ENCODE measurements at places on chromosomes 1 and 21. TPM values are rescaled to one million over a fixed set of nuclear protein-coding genes. Genes with fewer than 3 reads are reported as not detected.

The KHDC4 gene
- 24.5 TPM for total RNA-seq

The PAFAH2 gene
- 4.7 TPM for total RNA-seq

The UTS2 gene
- total RNA-seq = not detected

The FAM72D gene
- total RNA-seq = not detected

The KPRP gene
- not detected for total RNA-seq

The SAMD13 gene
- 0.50 TPM for total RNA-seq

The CDA gene
- total RNA-seq = not detected

The RHBDL2 gene
- total RNA-seq = not detected

The GUCA2B gene
- not detected for total RNA-seq

The VSIG8 gene
- total RNA-seq = not detected

The NR5A2 gene
- 0.25 TPM for total RNA-seq

The KIF14 gene
- total RNA-seq = 0.44 TPM

The PGLYRP4 gene
- total RNA-seq = not detected

The CXADR gene
- total RNA-seq = 4.4 TPM

The GJA8 gene
- not detected for total RNA-seq

The KDF1 gene
- not detected for total RNA-seq

The RIPPLY3 gene
- total RNA-seq = not detected

The PER3 gene
- total RNA-seq = 6.2 TPM

The APCS gene
- not detected for total RNA-seq

The KRTAP21-2 gene
- not detected for total RNA-seq

The ADAMTS4 gene
- total RNA-seq = 2.2 TPM

The RRP15 gene
- total RNA-seq = 2.1 TPM

The FCRL4 gene
- total RNA-seq = not detected

The BPNT1 gene
- total RNA-seq = 15.3 TPM

The UBXN10 gene
- total RNA-seq = not detected

The AMPD1 gene
- total RNA-seq = not detected

The LRRC40 gene
- 7.1 TPM for total RNA-seq

The NBPF9 gene
- 8.7 TPM for total RNA-seq

The TAF12 gene
- total RNA-seq = 29.5 TPM

The TNFRSF9 gene
- total RNA-seq = not detected

The RYR2 gene
- 0.25 TPM for total RNA-seq

The MYOG gene
- total RNA-seq = not detected

The IQCC gene
- total RNA-seq = 0.87 TPM

The CHIA gene
- total RNA-seq = not detected

The ACTRT2 gene
- not detected for total RNA-seq

The NFASC gene
- 19.3 TPM for total RNA-seq

The FMOD gene
- total RNA-seq = 29.1 TPM

The RNASEL gene
- 11.9 TPM for total RNA-seq

The IPO9 gene
- 11.3 TPM for total RNA-seq

The TRIM67 gene
- total RNA-seq = 0.15 TPM

The TNFRSF4 gene
- total RNA-seq = 5.9 TPM

The LCE6A gene
- total RNA-seq = not detected

The TRIM45 gene
- 2.2 TPM for total RNA-seq

The TEDDM1 gene
- not detected for total RNA-seq

The TLCD4 gene
- total RNA-seq = 0.78 TPM
